ENCODE measurements at places on chromosomes 1 and 21. TPM values are rescaled to one million over a fixed set of nuclear protein-coding genes. Genes with fewer than 3 reads are reported as not detected.
A peak's percentile ranks its signal among the peaks of the same experiment; 100 is the strongest.

DNA sequence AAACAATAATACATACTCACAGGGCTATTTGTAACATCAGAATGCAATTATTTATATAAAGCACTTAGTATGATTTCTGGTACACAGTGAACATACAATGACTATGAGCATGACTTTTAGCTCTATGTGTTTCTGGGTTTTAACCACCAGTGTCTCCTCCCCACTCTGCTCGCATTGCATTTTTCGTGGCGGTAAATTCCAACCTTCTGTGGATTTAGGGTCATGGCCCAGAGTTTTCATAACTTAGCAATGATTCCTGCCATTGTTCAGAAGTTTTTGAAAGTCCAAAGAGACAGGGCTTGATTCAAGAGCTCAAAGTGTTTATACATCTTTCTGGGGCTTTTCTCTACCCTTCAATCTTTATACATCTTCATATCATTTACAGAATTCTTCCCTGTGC lies 191.3 kb downstream of the BACH1 start:
- no peaks in the 10 kb centered on the region for H3K4me1 ChIP-seq
- no peak overlapping the region for H3K27ac ChIP-seq
- DNase-seq: no peak
- H3K27me3 ChIP-seq: no peaks in the 10 kb centered on the region
- no peaks in the 10 kb centered on the region for H3K36me3 ChIP-seq

GRCh38 chr1:209168204-209168603 lies 415.3 kb upstream of the CAMK1G start:
- H3K36me3 ChIP-seq: no peaks in the 10 kb centered on the region
- H3K4me1 ChIP-seq: no peaks in the 10 kb centered on the region
- H3K27ac ChIP-seq: no peak overlapping the region
- H3K4me3 ChIP-seq: no peak overlapping the region
- H3K27me3 ChIP-seq: no peaks in the 10 kb centered on the region
- DNase-seq: no peak

GRCh38 chr1:174990382-174990999 lies 9.3 kb upstream of the CACYBP start:
- peaks cover 6% of the 10 kb centered on the region for H3K36me3 ChIP-seq
- no peak for DNase-seq
- no peak overlapping the region for H3K27ac ChIP-seq
- H3K27me3 ChIP-seq: no peaks in the 10 kb centered on the region

GRCh38 chr1:165473081-165473480 lies 28.2 kb upstream of the RXRG start:
- H3K36me3 ChIP-seq: no peaks in the 10 kb centered on the region
- no peak overlapping the region for H3K4me3 ChIP-seq
- DNase-seq: no peak
- peaks cover 3% of the 10 kb centered on the region for H3K27me3 ChIP-seq
- H3K27ac ChIP-seq: no peak overlapping the region
- no peaks in the 10 kb centered on the region for H3K4me1 ChIP-seq

- H3K27ac ChIP-seq: no peak overlapping the region
- DNase-seq: no peak
- H3K4me1 ChIP-seq: no peaks in the 10 kb centered on the region
- no peak overlapping the region for H3K4me3 ChIP-seq
These were observed 15.0 kb upstream of the THEM5 start for GRCh38 chr1:151868486-151868885.

DNA sequence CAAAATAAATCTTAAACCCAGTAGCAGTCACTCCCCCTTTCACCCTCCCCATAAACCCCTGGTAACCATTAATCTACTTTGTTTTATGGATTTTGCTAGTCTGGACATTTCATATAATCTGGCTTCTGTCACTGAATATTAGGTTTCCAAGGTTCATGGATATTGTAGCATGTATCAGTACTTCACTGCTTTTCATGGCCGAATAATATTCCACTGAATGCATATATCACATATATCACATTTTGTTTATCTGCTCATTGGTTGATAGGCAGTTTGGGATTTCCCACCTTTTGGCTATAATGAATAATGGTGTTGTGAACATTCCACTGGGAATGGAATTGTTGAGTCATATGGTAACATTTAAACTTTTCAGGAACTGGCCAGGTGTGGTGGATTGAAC lies 4.6 kb upstream of the WDR4 start:
- no peak overlapping the region for H3K27ac ChIP-seq
- H3K4me3 ChIP-seq: no peak overlapping the region
- no peak for DNase-seq
- H3K4me1 ChIP-seq: no peaks in the 10 kb centered on the region

GRCh38 chr1:59688976-59689375 lies 125.8 kb upstream of the HOOK1 start:
- no peak overlapping the region for H3K4me3 ChIP-seq
- H3K4me1 ChIP-seq: peaks cover 7% of the 10 kb centered on the region
- H3K36me3 ChIP-seq: no peaks in the 10 kb centered on the region
- H3K27ac ChIP-seq: no peak overlapping the region
- no peaks in the 10 kb centered on the region for H3K27me3 ChIP-seq
- DNase-seq: no peak

- no peaks in the 10 kb centered on the region for H3K4me1 ChIP-seq
- H3K27me3 ChIP-seq: no peaks in the 10 kb centered on the region
- no peak overlapping the region for H3K27ac ChIP-seq
These were observed 46.8 kb downstream of the TRPM2 start for GRCh38 chr21:44399955-44400790.

DNA sequence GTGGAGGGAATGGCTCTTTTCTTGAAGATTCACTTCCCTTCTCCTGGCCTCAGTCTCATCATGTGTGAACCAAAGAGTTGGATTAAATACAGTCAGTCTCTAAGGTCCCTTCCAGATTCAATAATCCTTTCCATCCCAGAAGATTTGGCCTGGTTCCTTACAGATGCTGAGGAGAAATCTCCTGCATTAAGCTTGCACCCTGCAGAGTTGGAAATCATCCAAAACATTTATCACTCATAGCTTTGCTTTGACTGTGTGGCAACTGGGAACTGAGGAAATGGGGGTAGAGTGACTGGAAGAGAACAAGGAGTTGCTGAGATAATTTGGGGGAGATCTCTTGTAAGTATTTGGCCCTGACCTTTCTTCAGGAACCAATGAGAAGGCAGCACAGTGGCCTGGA lies 220.5 kb upstream of the SGIP1 start:
- no peaks in the 10 kb centered on the region for H3K36me3 ChIP-seq
- no peak overlapping the region for H3K27ac ChIP-seq
- peaks cover 5% of the 10 kb centered on the region for H3K4me1 ChIP-seq

- peaks cover 11% of the 10 kb centered on the region for H3K27me3 ChIP-seq
- H3K4me3 ChIP-seq: no peak overlapping the region
- H3K36me3 ChIP-seq: no peaks in the 10 kb centered on the region
- H3K27ac ChIP-seq: no peak overlapping the region
These were observed 52.7 kb downstream of the VWA5B1 start for GRCh38 chr1:20343149-20343937.

GRCh38 chr1:17908945-17909344 lies 153.8 kb downstream of the ACTL8 start:
- H3K27ac ChIP-seq: no peak overlapping the region
- DNase-seq: peak; percentile 39
- H3K36me3 ChIP-seq: no peaks in the 10 kb centered on the region

DNA sequence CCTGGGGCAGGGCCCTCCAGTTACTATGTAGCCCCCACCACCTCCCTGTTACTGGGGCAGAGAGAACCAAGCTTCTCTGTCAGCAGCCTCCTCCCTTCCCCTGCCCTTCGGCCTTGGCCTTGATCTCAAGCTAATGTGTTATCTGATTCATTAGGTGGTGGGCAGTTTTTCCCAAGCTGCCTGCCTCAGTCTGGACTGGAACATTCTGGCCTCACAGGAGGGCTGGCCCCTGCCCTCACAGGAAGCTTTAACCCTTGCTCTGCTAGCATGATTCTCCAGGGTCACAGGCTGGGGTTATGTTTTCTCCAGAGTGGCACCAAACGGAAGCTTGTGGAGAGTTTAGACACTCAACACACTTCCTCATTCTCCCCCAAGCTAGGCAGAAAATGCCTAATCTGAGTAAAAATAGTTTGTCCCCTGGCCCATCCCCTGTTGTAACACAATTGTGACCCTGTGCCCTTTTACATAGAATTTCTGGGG lies 37.2 kb upstream of the SLC6A9 start:
- H3K27me3 ChIP-seq: peaks cover 21% of the 10 kb centered on the region
- H3K4me1 ChIP-seq: no peaks in the 10 kb centered on the region
- no peak for DNase-seq
- no peaks in the 10 kb centered on the region for H3K36me3 ChIP-seq
- H3K27ac ChIP-seq: no peak overlapping the region
- H3K4me3 ChIP-seq: no peak overlapping the region

- no peaks in the 10 kb centered on the region for H3K27me3 ChIP-seq
- H3K4me1 ChIP-seq: peaks cover 21% of the 10 kb centered on the region
- H3K4me3 ChIP-seq: peak overlapping the region; percentile 55
- no peaks in the 10 kb centered on the region for H3K36me3 ChIP-seq
- no peak overlapping the region for H3K27ac ChIP-seq
These were observed 72.5 kb upstream of the GOLT1A start for GRCh38 chr1:204286315-204286714.

- no peaks in the 10 kb centered on the region for H3K4me1 ChIP-seq
- H3K36me3 ChIP-seq: no peaks in the 10 kb centered on the region
- H3K4me3 ChIP-seq: peak overlapping the region; percentile 79
- DNase-seq: no peak
These were observed 766 bp upstream of the SLC44A3 start for GRCh38 chr1:94819238-94819944.

- H3K27me3 ChIP-seq: peaks cover 13% of the 10 kb centered on the region
- no peaks in the 10 kb centered on the region for H3K4me1 ChIP-seq
- no peaks in the 10 kb centered on the region for H3K36me3 ChIP-seq
These were observed 538 bp downstream of the ZNF672 start for GRCh38 chr1:248838357-248839167.

- H3K36me3 ChIP-seq: no peaks in the 10 kb centered on the region
- H3K4me3 ChIP-seq: no peak overlapping the region
- no peaks in the 10 kb centered on the region for H3K27me3 ChIP-seq
- DNase-seq: no peak
These were observed 107.0 kb downstream of the CTH start for GRCh38 chr1:70518106-70518505.

- no peak for DNase-seq
- H3K27me3 ChIP-seq: no peaks in the 10 kb centered on the region
- no peaks in the 10 kb centered on the region for H3K4me1 ChIP-seq
- no peak overlapping the region for H3K4me3 ChIP-seq
- no peaks in the 10 kb centered on the region for H3K36me3 ChIP-seq
- H3K27ac ChIP-seq: no peak overlapping the region
These were observed 1.7 kb upstream of the NENF start for GRCh38 chr1:212430955-212431394.

DNA sequence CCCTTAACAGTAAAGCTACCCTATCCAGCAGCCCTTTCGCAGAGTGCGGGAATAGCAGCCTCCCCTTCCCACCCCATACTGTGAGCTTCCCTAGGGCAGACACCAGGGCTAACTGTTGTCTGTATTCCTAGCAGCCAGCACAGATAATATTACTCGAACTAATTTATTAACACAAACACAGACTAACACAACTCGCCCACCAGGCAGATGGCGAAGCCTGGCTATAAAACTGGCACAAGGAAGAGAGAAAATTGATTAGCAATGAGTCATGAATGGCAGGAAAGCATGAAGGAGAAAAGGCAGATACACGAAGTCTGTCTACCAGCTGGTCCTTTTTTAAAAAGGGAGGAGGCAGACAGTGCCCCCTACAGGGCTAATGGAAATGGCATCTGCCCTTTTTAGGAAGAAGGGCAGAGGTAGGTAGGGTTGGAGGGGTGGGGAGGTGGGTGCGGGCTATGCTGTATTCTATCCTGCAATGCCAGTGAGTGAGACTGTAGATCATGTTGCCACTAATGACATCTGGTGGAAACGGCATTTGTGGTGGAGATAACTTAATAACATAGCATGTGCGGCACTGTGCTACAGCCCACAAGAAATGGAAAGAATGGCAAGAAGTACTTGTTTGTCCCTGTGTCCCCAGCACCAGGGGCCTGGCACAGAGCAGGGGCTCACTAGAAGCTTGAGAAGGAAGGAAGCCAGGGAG lies 30.6 kb upstream of the CTPS1 start:
- H3K4me3 ChIP-seq: no peak overlapping the region
- peaks cover 16% of the 10 kb centered on the region for H3K27me3 ChIP-seq
- peak; percentile 95 for DNase-seq
- no peaks in the 10 kb centered on the region for H3K36me3 ChIP-seq
- H3K4me1 ChIP-seq: no peaks in the 10 kb centered on the region

DNA sequence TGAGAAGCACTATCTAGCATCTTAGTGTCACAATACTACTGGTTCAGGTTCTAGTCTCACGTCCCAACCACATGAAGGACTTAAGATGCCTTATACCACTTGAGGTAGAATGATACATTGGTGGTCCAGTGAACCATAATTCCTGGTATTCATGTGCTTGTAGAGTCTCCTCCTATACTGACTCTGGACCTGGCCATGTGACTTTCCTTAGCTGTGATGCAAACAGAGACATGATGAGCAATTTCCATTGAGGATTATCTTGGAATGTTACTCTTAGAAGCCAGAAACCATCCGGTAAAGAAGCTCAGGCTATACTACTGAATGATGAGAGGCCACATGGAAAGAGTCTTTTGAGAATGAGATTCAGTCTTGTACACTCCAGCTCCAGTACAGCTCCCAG lies 105.7 kb downstream of the NME7 start:
- no peaks in the 10 kb centered on the region for H3K4me1 ChIP-seq
- no peak overlapping the region for H3K27ac ChIP-seq
- DNase-seq: no peak
- no peaks in the 10 kb centered on the region for H3K27me3 ChIP-seq
- no peaks in the 10 kb centered on the region for H3K36me3 ChIP-seq

- no peak overlapping the region for H3K27ac ChIP-seq
- peaks cover 20% of the 10 kb centered on the region for H3K4me1 ChIP-seq
- no peak for DNase-seq
- H3K36me3 ChIP-seq: no peaks in the 10 kb centered on the region
- no peaks in the 10 kb centered on the region for H3K27me3 ChIP-seq
- no peak overlapping the region for H3K4me3 ChIP-seq
These were observed 257.0 kb downstream of the HHIPL2 start for GRCh38 chr1:222290866-222291265.

DNA sequence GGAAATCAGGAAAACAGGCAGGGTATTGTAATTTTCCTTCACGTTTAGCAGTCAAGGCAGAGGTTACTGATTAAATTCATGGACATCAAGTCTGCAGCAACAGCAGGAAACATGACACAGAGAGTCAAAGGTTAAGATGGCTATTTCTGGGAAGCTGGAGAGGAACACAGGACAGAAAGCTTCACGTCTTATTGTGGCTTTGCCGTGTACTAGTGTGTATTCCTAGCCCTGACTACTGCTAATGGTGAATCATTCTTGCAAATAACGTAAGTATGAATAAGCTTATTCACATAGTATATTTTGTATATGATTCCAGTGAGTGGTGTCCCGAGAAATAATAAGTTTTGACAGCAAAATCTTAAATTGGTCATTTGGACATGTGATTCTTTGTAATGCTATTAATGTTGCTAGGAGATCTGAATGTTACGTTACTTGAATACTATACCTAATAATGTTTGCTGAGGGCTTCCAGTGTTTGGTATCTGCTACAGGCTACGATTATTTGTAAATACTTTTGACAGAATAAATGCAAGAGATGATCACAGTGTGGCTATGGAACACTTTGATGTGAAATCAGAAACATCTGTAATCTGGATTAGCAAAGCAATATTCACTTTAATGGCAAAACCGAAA lies 77.4 kb downstream of the DISP1 start:
- no peak overlapping the region for H3K4me3 ChIP-seq
- H3K27me3 ChIP-seq: no peaks in the 10 kb centered on the region
- DNase-seq: no peak
- H3K27ac ChIP-seq: no peak overlapping the region
- no peaks in the 10 kb centered on the region for H3K36me3 ChIP-seq

AQP10 gene
- not detected for total RNA-seq

TESK2 gene
- total RNA-seq: 10.3 TPM

CLCA1 gene
- 0.12 TPM for total RNA-seq

PRAMEF6 gene
- total RNA-seq: not detected

FUCA1 gene
- 14.0 TPM for total RNA-seq

UHMK1 gene
- total RNA-seq: 19.4 TPM

GJA5 gene
- 1.6 TPM for total RNA-seq

FCRL1 gene
- not detected for total RNA-seq

ZCCHC17 gene
- total RNA-seq: 53.8 TPM

SCMH1 gene
- 18.3 TPM for total RNA-seq

PDC gene
- not detected for total RNA-seq

Data from endodermal cell (in vitro differentiated cells).